Activated naive CD8-positive, alpha-beta T cell treated with anti-CD3 and anti-CD28 coated beads, Interleukin-2, amount 10 ng/mL, durations not matched to agents 7 days and 5 days (primary cell): ENCODE measurements at places on chromosomes 2 and 18. TPM values are rescaled to one million over a fixed set of nuclear protein-coding genes. Genes with fewer than 3 reads are reported as not detected.
A peak's percentile ranks its signal among the peaks of the same experiment; 100 is the strongest.

GRCh38 chr18:64693766-64694165 lies 544.9 kb upstream of the LINC00305 start:
- H3K4me1 ChIP-seq: no peaks in the 10 kb centered on the region
- no peak overlapping the region for H3K27ac ChIP-seq
- no peak for DNase-seq
- no peaks in the 10 kb centered on the region for H3K36me3 ChIP-seq
- no peak overlapping the region for H3K4me3 ChIP-seq

DNA sequence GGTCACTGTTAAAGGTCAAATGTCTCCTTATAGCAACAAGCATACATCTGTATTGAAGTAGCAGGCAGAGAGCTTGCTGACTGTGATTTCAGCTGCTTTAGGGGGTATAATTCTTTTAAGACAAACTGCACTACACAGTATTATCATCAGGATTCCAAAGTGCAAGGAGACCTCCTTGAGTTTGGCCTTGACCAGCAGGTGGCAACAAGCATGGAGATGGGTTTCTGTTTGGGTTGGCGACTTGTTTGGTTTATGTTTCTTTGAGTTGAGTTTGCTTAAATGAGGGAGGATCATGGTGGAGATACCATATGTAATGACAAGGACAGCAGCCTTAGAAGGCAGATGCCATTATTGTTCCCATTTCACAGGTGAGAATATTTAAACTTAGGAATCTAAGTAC lies 681.0 kb upstream of the ID2 start:
- H3K27ac ChIP-seq: no peak overlapping the region
- H3K27me3 ChIP-seq: no peaks in the 10 kb centered on the region
- H3K4me3 ChIP-seq: no peak overlapping the region
- H3K4me1 ChIP-seq: peaks cover 19% of the 10 kb centered on the region

- H3K4me3 ChIP-seq: no peak overlapping the region
- no peak overlapping the region for H3K27ac ChIP-seq
- peaks cover 53% of the 10 kb centered on the region for H3K27me3 ChIP-seq
- H3K36me3 ChIP-seq: no peaks in the 10 kb centered on the region
These were observed 4.6 kb upstream of the LAMA3 start for GRCh38 chr18:23684515-23685197.

GRCh38 chr2:44360749-44361329 lies 455 bp downstream of the PREPL start:
- no peak for DNase-seq
- H3K27me3 ChIP-seq: no peaks in the 10 kb centered on the region
- H3K36me3 ChIP-seq: peaks cover 7% of the 10 kb centered on the region
- peak overlapping the region; percentile 94 for H3K27ac ChIP-seq
- peak overlapping the region; percentile 94 for H3K4me3 ChIP-seq

The RIT2 gene
- not detected for total RNA-seq
